ENCODE measurements at places on chromosomes 11 and 22.

DNA sequence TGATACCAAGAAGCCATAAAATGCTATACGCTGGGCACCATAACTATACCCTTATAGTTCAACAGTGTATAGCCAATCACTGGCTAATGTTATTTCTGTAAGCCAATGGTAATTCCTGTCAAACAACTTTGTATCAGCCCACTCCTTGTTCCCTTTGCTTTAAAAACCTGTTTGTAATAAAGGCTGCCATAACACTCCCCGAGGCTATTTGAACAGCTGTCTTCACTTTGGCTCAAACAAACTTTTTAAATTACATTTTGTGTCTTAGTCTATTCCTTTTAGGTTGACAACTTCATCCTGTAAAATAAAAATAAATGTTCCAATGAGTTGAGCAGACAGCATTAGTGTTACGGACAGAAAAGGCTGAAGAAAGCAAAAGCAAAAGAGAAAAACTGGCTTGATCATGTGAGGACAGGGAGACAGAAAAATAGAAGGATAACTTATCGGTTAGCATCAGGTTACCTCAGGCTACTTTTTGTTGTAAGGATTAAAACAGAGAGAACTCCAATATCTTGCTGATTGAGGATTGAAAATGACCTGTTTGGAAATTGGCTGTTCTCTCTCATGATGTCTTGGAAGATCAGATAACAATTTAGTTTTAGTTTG, 95.0 kb downstream of the AASDHPPT start:
- no peak for DNase-seq

- no peak for DNase-seq
These were observed 24.6 kb downstream of the MOV10L1 start for GRCh38 chr22:50114221-50115021.

DNA sequence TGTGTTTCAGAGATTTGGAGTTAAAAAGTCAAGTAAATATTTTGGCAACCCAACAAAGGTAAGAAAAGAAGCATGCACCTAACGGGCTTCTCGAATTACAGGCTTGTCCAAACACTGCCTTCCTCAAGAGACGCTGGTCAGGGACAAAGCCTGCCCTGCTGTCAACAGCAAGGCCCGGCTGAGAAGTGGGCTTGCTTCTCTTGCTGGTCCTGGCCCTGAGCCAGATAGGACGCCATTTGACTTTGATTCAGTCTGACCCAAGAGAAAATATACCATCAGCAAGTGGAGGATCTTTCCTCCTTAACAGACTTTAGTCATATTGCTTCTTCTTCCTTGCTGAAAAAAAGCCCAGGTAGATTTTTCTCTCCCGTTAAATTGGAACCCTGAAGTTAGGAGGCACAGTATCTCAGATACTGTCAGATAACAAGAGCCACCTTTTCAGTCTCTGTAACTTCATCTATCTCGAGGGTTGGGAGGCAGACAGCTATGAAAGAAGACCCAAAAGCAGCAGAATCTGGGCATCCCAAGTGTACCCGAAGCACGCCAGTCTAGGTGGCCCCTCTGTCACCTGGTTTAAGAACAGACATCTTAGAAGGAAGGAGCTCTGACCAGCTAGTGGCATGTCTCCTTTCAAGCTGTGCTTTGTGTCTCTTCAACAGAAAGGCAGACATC, 57.5 kb downstream of the C22orf31 start:
- DNase-seq = no peak

DNA sequence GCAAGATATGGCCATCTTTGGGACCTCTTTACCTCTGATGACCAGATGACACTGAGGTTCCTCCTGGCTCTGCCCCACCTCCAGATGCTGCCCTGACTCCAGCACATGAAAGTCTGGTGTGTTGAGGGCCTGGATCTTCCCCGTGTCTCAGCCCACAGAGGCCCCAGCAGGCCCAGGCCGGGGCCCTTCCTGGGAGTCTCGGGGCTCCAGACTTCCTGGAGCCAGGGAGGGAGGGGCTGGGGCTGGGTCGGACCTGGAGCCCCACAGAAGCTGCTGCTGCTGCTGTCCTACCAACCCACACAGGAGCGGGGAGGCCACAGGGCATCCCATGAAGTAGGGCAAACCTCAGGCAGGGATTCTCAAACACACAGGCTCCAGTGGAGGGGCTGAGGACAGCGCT, 32.2 kb upstream of the WNT11 start:
- DNase-seq = no peak

DNA sequence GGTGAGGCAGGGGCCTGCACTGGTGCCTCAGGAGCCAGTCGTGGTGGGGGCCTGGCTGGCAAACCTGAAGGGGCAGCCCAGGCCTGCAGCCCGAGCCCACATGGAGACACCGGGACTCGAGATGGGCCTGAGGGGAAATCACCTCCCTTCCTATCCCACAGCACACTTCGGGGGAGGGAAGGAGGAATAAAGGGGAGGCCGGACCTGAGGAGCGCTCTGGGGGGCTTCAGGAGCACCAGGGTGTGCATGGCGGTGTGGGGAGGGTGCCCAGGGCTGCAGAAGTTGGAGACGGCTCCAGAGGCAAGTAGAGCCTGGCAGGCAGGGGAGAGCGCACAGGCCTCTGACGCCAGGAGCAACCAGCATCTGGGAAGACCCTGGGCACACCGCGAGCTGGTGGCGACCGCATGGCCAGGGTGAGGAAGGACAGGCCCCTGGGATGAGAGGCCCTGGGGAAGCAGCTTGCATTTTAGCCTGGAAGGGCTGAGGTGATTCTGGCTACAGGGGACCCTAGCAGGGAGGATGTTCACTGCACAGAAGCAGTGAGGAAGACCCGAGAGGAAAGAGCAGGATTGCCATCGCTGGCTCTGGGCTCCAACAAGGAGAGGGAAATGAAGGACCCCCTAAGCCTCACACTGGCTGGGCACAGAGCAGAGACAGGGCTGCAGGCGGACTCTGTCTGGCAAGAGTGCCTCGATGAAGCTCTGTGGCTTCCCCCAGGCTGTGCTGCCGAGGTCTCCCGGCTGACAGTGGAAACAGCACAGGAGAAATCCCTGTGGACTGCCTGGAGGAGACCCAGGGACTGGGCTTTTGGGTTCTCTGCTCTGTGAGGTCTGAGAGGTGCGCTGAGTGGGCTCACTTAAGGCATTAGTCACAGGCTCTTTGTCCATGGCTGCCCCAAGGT, 457.7 kb downstream of the BRD1 start:
- no peak for DNase-seq

GRCh38 chr22:17097062-17097461, 12.3 kb downstream of the IL17RA start:
- DNase-seq = no peak

DNA sequence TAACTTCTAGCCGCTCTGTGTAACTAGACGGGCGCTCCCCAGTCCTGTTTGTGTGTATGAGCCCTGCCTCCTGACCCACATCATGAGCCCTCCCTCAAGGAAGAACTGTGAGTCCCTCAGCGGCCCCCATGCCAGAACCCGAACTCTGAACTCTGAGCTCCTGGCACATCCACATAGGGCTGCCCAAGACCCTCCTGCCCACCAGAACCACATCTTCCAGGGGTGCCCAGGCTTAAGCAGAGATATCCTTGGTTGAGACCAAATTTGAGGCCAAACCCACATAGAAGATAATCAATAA, 3.0 kb downstream of the TRIM29 start:
- DNase-seq = no peak

Measured in SIG-M5 (cell line).